ENCODE measurements at places on chromosomes 1 and 21.

DNA sequence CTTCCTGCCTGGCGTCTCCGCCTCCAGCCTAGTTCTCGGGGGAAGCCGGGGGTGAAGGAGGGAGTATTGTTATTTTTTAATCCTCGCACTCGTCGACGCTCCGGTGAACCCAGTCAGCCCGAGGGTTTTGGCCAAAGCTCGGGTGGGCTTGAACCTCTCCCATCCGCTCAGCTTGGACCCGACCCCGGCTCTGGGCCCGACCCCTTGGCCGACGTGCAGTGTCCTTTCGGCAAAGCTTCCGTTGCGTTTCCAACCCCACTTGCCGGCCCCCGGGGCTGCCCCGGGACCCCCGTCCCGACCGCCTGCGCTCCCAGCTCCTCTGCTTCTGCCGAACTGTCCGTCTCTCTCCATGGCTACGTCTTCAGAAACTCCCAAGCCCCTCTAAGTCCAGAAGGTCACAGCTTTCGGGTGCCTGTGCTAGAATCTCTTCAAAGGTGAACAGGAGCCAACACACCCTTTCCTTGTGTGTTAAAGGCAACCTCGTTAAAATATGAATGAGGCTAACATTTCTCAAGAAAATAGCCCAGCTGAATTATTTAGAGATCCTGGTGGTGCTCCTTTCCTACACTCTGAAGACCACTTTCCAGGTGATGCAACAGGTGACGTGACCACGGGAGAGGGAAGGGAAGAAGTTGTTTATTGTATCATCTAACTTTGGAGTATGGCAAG is 647 bp downstream of the DESI2 start:
- peak; percentile 12 for DNase-seq

- DNase-seq = no peak
These were observed 144.0 kb upstream of the ZRANB2 start for GRCh38 chr1:71224741-71225377.

DNA sequence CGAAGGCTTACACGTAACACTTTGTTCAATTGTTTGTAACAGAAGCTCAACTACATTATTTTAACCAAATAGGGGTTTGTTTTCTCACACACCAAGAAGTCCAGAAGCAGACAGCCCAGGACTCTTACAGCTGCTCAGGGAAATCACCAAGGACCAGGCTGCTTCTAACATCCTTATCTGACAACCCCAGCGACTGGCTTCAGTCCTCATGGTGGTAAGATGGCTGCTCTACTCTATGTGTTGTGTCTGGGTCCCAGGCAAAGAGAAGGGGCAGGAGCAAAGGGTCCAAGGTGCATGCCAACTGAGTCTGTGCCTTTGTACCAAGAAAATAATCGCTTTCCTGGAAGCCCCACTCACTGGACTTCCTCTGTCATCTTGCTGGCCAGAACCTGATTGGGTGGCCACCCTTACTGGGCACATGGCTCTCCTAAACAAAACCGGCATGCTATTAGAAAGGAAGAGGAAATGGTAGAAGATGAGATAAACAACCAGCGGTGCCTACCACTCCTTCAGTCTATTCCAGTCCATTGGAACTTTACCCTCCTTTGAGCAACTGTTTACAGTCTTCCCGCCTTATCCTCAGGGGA is 34.1 kb upstream of the LRRC8D start:
- no peak for DNase-seq

DNA sequence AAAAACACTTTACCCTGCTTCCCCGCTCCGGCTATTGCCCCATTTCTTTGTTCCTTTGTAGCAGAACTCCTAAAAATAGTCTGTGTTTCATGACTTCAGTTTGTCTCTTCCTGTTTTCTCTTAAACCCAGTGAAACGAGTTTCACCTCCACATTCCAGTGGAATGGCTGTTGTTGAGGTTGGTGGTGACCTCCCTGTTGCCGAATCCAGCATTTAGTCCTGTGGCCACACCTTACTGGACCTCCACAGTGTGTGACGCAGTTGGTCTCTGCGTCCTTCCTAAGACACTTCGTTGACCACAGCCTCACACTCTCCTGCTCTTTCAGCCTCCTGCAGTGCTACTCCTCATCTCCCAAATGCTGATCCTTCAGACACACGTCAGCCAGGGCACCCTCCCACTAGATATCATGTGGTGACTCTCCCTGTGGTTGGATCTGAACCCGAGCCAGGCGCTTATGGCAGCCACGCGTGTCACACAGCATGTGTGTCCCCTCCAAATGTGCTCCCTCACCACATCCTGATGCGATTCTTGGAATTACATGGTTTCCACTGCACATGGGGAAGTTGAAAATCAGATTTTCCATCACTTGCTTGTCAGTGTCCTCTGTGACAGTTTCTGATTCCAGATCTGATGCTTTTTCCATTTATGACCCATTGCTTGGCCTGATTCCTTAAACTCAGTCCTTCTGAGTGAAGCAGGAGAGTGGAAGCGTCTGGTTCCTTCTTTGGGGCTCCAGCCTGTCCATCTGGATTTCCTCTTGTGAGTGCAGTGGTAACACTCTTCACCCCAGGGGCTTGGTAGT is 99.1 kb upstream of the ARTN start:
- peak; percentile 98 for DNase-seq

GRCh38 chr1:177432897-177433296 is 262.1 kb downstream of the BRINP2 start:
- DNase-seq = no peak

GRCh38 chr1:87077959-87078639 is 163.7 kb downstream of the HS2ST1 start:
- no peak for DNase-seq

- DNase-seq = no peak
These were observed 25.2 kb downstream of the PDE4B start for GRCh38 chr1:65817891-65818290.

DNA sequence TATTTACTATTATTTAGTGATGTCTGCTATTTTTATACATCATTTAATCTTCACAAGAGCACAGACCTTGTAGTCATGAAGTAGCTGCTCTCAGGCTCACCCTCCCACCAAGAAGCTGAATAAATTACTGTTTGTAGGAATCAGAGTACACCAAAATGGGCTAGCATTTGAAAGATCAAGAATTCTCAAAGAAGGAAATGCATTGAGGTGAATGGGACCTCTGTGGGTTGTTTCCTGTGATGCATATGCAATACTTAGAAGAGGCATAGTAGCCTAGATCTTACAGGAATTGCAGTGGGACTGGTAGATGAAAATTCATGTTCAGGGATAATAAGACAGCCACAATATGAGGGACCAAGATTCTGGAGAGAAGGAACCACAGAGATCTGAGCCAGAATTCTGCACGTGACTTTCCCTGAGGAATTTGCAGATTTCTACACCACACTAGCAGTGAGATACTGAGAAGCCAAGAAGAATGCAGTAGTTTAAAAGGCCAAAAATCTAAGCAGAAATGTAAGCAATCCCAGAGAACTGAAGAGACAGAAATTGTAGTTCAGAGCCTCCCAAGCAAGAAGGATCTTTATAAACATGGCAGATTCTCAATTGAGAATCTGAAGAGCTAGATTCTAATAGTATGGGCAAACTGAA is 307.0 kb downstream of the ST6GALNAC3 start:
- DNase-seq = peak; percentile 9

DNA sequence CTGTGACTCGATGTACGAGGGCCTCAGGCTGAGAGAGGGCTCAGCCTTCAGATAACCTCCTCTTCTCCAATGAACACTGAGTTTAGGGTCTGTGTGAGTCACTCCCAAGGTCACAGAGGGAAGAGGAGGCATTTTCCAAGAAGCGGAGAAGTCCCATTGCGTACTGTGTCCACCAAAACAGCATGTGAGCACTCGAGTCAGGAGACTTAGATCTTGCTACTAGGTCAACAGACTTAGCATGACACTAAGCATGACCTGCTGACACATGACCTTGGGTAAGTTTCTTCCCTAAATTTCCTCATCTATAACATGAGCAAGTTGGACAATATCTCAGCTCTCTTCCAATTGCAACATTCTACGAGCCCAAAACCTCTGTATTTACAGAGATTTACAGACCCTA is 68.0 kb downstream of the PLPP3 start:
- DNase-seq = no peak

- DNase-seq = no peak
These were observed 24.2 kb downstream of the PANK4 start for GRCh38 chr1:2502210-2502609.

GRCh38 chr1:153649137-153649862 is 9.2 kb upstream of the SNAPIN start:
- no peak for DNase-seq

DNA sequence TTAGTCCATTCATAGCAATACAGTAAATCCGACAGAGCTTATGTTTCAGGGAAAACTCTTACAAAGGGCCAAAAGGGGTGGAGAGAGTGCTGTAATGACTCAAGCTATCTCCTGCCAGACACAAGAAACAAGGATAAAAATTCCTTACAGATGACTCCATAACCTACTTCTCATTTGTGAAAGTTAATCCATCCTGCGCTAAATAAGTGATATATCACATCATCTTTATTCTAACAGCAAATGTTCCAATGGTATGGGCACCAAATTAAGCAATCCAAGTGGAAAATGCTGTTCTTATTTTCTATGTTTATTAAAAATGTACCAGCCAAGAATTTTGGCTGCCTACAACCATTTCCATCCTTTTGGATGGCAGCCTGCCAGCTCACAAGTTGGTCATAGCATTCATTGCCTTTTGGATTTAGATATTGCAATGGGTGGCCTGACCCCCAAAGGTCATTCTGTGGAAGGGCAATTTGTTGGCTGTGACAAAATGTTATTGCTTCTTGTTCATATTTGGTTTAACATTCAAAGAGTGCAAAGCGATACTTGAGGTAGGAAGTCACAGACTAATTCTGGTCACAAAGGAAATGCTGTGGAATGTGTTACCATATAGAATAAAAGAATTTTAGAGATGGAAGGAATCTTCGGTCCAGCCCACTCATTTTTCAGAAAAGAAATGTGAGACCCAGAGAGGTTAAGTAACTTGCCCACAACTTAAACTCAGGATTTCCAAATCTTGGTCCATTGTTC is 2.8 kb upstream of the ENAH start:
- DNase-seq = peak; percentile 100

DNA sequence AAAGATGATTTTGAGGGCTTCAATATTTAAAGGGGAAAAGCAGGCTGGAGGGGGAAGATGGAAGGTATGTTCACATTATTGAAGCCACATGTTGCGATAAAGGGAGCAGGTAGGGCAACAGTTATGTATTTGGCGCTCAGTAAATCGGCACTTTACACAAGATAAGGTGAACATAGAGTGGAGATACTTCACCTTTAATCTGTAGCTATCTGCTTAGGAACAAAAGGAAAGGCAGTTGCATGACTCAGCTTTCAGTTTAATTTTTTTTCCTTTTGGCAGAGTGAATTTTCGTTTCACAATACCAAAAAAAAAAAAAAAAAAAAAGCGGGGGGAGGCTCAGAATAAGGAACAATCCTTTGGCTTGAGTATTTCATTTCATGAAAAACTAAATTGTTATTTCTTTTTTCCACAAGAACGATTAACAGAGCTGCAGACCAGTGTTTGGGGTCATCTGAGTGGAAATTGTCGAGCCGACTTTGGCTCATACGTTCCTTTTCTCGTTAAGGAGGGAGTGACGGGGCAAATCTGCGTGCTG is 1.1 kb upstream of the COQ8A start:
- DNase-seq = peak; percentile 32

- DNase-seq = no peak
These were observed 2.6 kb downstream of the GATAD2B start for GRCh38 chr1:153919876-153920852.

GRCh38 chr1:18284805-18285537 is 177.4 kb downstream of the IGSF21 start:
- DNase-seq = no peak

DNA sequence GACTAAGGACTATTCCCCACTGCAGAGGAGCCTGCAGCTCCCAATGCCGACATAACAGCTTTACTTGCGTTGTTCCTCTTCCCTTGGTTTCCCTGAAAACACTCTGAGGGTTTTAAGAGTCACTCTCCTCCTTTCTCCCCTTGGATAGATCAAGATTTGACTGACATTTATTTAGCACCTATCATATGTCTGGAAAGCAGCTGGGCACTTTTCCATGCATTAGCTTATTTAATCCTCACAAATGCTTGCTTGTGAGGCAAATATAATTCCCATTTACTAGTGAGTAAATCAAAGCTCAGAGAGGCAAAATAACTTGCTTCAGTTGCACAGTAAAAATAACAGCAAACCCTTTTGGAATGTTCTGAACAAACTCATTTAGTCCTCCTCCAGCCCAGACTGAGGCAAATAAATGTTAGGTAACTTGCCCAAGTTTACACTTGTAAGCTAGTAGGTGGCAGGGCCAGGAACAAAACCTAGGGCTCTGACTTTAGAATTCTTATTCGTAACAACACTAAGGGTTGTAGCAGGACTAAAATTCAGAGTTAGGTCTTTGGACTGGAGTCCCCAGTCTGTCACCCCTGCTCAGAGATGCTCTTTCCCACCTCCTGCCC is 81.4 kb downstream of the KCND3 start:
- no peak for DNase-seq

Measured in astrocyte (in vitro differentiated cells and primary cell).